ENCODE measurements at places on chromosomes 5 and 9.

GRCh38 chr5:180034564-180034963 lies 37.0 kb downstream of the RNF130 start:
- DNase-seq = no peak

DNA sequence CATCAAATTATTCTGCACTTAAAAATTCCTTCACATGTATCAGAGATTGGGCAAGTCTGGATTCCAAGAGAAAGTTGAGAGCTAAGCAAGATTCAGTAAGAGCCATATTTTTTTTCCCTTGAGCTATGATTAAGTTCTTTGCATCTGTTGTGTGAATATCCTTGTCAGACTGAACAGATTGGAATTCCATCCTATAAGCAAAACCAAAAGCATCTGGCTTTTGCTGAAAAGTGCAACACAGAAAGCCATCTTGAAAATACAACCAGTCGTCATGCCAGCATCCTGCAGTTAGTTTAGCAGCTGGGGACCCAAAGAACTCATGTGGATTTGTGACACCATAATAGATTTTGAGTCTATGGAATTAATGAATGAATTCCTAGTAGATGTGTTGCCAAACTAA lies 316.9 kb downstream of the MTRR start:
- no peak for DNase-seq

DNA sequence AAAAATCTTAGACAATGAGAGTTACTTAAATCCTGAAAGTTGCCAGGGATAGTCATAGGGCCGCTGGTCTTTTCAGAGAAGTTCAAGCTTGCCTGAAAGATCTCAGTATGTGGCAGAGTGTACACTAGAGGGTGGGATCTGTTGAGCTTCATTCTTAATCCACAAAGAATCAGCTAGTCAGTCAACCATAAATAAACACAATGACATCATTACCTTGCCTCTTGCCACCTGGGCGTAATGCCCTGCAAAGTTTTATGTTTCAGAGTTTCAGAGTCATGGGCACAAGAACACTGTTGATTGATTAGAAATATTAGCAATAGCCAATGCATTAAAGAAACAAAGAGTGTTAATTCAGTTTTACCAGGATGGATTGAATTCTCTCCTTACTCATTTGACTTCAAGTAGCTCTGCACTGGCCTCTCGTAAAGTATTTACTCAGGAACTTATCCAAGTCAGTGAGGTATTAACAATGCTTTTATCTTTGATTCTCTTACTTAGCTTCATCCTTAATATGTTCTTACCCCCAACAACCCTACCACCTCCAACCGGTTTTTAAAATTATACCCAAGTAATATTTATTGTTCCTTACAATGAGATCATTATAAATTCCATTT lies 14.3 kb upstream of the ANXA1 start:
- no peak for DNase-seq

- DNase-seq = no peak
These were observed 194.9 kb upstream of the WWC1 start for GRCh38 chr5:168096525-168096924.

DNA sequence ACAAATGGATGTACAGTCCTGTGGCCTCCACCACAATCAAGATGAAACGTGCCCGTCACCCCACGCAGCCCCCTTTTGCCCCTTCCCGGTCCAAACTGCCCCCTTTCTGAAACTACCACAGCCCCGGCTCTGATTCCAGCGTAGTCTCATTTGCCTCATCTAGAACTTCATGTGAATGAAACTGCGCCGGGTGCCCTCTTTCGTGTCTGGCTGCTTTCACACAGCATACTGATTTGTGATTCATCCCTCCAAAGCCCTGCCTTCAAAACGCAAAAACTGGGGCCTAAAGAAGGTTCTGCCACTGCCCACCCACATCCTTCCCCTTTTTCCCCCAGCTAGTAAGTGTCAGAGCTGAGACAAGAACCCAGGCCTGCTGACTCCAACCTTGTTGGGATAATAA lies 31.5 kb upstream of the NCS1 start:
- no peak for DNase-seq

- DNase-seq = no peak
These were observed 195.2 kb upstream of the PTGER4 start for GRCh38 chr5:40484495-40484894.

DNA sequence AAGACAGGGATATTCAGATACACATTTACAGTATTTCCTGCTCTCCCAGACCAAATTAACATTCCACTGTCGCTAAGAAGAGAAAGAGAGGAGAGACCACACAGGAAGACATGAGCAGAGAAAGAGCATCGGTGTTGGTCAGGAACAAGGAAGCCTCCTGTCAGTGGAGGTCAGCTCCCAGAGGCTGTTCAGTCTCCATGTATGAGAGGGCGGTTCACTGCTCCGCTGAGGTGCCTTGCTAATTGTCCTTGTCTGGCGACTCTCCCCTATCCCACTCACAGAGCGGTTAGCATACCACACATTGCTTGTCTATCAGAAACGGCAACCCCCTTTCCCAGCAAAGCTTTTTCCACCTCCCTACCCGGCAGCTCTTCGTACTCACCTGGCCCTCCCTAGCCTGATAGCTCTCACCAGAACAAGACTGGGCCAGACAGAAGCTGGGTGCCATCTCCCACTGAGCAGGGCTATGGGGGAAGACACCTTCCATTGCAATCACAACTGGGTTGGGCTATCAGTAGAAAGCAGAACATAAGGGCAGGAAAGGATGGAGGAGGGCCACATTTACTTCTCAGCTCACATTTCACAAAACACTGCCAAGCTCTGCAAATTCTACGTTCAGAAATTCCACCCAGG lies 58.6 kb upstream of the LMNB1 start:
- DNase-seq = peak; percentile 44

- DNase-seq = no peak
These were observed 70.3 kb upstream of the SH3PXD2B start for GRCh38 chr5:172524573-172525021.

- DNase-seq = no peak
These were observed 153.2 kb downstream of the TARS1 start for GRCh38 chr5:33594006-33594405.

- DNase-seq = peak; percentile 89
These were observed 60.1 kb upstream of the ZNF608 start for GRCh38 chr5:124806373-124807077.

DNA sequence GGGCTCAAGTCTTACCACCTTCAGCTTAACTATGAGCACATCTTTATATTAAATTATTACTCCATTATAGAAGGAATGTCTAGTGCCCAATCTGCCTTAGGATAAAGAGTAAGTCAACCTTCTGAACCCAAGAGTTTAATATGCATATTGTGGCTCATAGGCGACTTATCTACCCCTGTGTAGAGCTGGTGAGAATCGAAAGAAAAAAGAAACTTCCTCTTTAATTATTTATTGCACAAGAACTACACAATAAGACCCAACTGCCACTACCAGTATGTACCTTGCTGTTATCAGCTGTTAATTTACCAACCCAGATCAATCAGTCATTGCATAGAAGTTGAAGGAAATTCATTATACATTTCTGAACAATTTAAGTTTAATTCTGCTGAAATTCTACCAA lies 329.1 kb upstream of the SLC24A2 start:
- no peak for DNase-seq
